ENCODE measurements at places on chromosomes 12 and 14. TPM values are rescaled to one million over a fixed set of nuclear protein-coding genes. Genes with fewer than 3 reads are reported as not detected.

The AKAP6 gene
- 2.1 TPM for total RNA-seq

The B4GALNT3 gene
- 0.32 TPM for total RNA-seq

The DPY19L2 gene
- total RNA-seq, result 6.8 TPM

The KRT83 gene
- not detected for total RNA-seq

The CACNA1C gene
- 70.7 TPM for total RNA-seq

The WNT1 gene
- total RNA-seq, result not detected

The LMO3 gene
- total RNA-seq, result 7.6 TPM

The COPZ1 gene
- 111 TPM for total RNA-seq

The KRT82 gene
- not detected for total RNA-seq

The NFKBIA gene
- 180 TPM for total RNA-seq

The OR6C2 gene
- total RNA-seq, result not detected
